ENCODE measurements at places on chromosomes 1 and 21.

- no peak for DNase-seq
Measured at GRCh38 chr1:162279136-162279498, 97.5 kb downstream of the SPATA46 start.

GRCh38 chr1:175888996-175889395, 145.6 kb upstream of the TNR start:
- DNase-seq, result peak; percentile 2

GRCh38 chr1:47783638-47784496, 213.3 kb downstream of the TRABD2B start:
- no peak for DNase-seq

GRCh38 chr1:55560266-55560665, 345.1 kb upstream of the USP24 start:
- DNase-seq, result no peak

DNA sequence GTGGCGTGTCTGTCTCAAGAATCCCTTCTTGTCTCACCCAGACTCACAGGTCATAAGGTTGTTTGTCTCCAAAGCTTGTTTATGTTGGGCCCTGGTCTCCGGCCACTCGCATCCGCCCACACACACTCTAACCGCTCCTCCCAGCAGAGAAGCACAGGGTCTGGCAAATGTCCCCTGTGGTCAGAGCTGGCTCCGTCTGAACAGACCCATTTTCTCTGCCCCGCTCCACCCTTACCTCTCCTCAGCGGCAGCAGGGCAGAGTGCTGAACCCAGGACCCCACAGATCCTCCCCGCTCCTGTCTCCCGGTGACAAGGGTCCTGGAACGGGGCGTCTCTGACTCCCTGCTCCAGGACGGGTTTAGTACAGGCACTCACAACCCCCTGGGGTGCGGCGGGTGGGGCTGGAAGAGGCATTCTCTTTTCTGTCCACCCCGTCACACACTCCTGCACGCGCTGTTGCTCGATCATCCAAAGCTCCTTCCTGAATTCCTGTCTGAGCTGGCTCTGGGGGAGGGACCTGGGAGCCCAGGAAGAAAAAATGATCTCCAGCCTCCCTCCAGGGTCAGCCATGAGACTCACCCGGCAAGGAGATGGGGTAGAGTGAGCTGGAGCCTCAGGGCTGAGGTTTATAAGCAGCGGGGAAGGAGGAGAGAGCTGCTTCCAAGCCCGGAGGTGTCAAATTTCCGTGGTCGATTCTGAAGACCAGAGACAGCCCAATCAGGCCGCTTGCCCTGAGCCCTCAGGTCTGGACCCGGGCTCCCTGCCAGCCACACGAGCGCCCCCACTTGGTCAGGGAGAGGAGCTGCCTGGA, at the start of gene S100A13:
TSS of gene S100A13 (minus strand) at position 602 of the 811 bp plus-strand sequence. CDS start 1,033 bp downstream, outside the sequence.
- peak; percentile 97 for DNase-seq

DNA sequence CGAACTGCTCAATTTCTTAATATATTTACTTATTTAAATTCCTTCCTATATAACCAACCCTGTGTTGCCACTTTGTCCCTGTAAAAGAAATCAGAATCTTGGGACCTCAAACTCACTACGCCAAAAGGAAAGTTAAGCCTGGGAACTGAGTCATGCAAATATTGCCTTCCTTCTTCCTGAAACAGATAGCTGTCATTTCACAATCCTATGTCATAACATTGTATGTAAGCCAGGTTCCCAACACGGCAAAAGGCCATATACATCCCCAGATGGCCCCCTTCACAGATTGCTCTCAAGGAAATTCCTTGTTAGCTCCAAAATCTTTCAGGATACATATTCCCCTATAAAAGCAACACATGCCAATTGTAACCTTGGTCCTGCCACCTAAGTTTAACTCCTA, 39.7 kb downstream of the C21orf91 start:
- no peak for DNase-seq

GRCh38 chr21:45386728-45387371, 18.1 kb upstream of the COL18A1 start:
- DNase-seq, result peak; percentile 89
